ENCODE measurements at places on chromosomes 12 and 14. TPM values are rescaled to one million over a fixed set of nuclear protein-coding genes. Genes with fewer than 3 reads are reported as not detected.

Gene PRKD1
- total RNA-seq, result 8.2 TPM

Gene CMKLR1
- total RNA-seq, result 0.03 TPM

Gene HOXC4
- 22.7 TPM for total RNA-seq

Gene ART4
- total RNA-seq, result not detected

Gene PROX2
- total RNA-seq, result not detected

Gene TMEM263
- 35.0 TPM for total RNA-seq

Gene KRT85
- total RNA-seq, result not detected

Gene CYP46A1
- 0.36 TPM for total RNA-seq

DNA sequence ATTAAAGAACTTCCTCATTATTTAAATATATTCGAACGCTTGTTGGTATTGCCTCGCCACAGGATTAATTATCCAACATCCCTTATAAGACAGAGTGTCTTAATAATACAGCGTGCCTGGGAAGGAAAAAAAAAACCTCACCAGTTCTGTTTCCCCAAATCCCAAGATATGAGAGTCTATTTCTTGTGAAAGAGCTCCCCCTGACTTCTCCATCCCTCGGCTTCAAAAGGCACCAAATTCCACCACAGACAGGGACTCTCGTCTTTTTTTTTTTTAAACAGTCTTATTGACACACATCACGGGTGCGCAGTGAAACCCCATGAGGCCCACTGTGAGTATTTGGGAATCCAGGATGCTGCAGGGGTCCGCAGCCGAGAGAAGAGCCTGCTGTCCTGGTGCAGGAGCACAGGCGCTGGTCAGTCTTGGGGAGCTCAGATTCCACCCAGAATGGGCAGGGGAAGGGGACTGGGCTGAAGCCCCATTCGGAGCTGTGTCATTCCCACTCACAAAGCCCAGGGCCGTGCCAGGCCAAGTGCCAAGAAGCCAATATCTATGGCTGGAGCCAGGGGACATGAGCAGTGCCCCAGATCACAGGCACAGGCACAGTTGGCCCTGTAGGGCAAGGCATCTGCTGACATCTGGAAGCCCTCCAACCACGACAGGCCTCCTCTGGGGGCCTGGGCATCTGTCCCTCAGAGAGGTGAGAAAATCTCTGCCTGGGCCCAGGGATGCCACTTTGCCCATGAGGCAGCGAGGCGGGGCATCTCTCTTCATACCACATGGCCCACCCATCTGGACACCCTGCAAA, 71.9 kb downstream of the BCL11B start:
- no peak for DNase-seq

GRCh38 chr12:32906399-32907165, 10.0 kb upstream of the PKP2 start:
- DNase-seq, result no peak

DNA sequence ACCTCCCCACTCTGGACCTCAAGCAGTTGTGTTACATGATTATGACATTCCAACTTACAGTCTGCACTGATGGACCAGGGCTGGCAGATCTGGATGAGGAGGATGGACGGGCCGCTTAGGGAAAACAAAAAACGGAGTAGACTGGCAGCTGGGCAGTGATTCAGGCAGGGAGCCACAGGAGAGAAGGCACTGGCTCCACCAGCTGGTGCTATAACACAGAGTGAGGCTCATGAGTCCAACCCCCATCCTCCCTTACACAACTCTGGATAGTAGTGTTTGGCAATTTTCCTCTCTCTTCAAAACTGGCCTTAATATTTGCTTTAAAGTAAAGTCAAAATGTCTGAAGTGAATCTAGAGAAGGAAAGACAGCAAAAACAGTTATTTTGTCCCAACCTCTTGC, 9.7 kb upstream of the RIC8B start:
- no peak for DNase-seq

DNA sequence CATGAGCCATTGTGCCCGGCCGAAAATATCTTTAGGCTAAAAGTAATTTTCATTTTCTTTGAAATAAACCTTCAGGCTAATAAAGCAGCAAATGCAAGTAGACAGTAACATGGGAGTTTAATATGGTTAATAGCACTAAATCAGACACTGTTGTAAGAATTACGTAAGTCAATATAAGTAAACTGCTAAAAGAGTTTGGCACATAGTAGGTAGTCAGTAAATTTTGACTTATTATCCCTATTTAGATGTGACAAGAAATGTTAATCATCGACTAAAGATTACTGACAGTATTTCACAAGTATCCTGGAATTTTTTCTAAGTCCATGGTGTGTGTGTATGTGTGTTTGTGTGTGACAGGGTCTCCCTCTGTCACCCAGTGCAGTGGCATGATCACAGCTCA, 3.9 kb downstream of the PPP4R3A start:
- no peak for DNase-seq

DNA sequence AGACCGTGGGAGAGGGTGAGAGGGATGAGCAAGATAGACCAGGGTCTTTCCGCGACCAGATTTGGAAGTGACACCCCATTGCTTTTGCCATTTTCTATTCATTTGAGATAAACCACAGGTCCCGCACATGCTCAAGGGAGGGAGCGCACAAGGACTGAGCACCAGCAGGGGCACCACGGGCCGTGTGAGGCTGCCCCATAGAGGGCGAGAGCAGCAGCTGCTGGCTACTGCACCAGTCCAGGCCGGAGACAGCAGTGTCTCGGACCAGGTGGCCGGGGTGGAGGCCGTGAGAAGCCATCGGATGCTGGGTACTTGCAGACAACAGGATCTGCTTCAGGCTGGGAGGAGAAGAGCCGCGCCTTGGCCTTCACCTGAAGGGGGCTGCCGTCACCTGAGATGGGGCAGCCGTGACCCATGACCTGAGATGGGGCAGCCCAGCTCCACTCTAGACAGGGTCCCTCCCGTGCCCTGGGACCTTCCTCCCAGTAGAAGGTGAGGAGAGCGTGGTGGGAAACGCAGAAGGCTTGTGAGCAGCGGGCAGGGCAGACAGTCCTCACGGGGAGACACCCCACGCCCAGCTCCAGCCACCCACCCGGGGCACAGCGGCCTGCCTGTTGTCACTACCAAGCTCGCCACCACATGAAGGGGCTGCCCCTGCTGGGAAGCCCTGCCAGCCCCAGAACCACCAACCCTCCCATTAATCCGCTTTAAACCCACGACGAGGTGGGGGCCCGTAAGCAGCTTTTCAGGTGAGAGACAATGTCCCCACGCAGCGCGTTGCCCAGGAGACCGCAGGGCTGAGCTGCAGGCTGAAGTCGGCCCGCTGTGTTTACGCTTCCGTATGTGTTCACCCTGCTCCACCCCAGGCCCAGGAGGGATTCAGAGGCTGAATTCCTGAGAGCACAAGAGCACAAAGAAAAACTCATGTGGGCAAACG, 61.7 kb upstream of the FBRSL1 start:
- no peak for DNase-seq

DNA sequence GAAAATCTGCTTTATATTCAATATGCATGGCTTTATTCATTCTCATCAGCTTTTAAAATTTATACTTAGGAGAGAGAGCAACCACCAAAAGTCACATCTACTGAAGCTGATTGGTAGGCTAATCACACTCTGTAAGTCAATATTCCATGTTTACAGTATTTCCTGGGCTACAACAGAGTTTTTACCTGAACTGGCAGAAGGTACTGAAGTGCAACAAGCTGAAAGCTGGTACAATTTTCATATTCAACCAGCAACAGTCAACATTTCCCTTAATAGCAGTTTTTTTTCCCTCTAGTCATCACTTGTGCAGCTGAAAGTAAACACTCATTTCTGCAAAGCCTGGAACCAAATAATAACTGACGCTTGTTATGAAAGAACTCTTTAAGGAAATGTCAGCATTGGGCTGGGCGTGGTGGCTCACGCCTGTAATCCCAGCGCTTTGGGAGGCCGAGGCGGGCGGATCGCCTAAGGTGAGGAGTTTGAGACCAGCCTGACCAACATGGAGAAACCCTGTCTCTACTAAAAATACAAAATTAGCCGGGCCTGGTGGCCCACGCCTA, 12.9 kb downstream of the BRAP start:
- DNase-seq, result no peak

- DNase-seq, result no peak
These were observed 40.9 kb upstream of the FZD10 start for GRCh38 chr12:130121226-130122000.

DNA sequence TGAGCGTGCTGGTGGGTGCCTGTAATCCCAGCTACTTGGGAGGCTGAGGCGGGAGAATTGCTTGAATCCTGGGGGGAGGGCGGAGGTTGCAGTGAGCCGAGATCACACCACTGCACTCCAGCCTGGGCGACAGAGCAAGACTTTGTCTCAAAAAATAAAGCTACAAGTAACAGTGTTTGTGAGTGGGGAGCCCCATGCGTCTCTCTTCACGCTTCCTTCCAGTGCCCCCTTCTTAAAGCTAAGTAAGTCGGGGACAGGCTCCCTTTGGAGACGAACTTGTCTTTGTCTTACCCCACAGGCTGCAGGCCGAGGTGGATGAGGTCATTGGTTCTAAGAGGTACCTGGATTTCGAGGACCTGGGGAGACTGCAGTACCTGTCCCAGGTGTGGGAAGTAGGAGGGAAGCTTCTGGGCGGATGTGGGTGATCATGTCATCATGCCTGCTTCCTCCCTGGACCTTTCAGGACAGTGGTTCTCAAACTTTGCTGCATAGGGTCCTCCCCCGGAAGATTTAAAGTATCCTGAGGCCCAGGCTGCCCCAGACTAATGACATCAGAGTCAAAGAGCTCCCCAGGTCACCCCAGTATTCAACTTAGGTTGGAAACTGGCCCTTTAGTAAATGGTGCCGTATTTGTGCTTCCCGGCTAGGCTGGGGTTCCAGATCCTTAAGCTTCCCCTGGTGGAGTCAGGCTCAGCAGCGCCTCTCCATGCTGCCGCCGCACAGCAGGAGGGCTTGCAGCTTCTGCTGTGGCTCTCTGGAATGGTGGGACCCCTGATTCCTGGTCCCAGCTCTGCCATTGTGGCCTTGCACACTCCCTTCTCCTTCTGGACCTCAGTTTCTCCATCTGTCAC, 37.1 kb downstream of the CYP46A1 start:
- DNase-seq, result no peak

DNA sequence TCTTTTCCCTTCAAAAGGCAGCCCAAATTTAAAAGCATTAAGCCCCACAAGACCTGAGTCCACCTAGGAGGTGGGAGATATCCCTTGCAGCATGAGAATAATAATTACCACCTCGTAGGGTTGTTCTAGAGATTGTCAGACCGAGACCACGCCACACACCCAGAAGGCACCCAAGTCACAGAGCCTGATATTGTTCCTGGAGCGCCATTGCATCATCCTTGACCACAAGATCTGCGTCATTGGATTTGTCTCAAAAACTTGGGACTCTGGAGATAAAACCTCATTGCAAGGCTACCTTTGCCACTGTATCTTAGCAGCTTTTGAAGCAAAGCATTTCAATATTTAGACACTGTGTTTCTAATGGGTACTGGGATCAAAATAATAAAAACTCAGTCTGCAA, 29.4 kb upstream of the PPP2R5C start:
- DNase-seq, result no peak

GRCh38 chr14:105292826-105293711, 7.7 kb downstream of the BRF1 start:
- DNase-seq, result no peak

DNA sequence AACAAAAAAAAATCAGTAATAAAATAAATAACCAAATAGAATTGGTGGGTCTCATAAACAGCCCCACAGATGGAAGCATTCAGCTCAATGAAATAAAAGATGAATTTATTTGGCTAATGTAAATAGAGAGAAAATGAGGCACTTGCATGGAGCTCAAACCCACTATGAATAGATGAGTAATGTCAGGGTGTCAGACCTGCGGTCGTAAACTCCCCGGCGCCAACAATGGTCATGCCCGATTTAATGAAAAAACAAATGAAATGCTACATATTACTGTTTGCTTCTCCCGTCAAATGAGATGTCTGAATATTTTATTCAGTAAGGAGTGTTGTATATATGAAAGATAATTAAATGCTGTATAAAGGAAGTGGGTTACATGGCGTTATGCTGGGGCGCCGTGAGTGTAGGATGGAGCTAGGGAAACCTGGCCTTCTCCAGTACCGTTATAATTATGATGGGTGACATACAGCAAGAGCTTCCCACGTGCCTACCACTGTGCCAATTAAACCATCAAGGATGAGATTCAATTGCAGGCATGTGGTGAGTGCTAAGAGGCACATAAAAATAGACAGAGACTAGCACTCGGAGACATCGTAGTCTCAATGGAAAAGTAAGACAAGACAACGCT, 648.1 kb downstream of the BCL11B start:
- DNase-seq, result no peak

DNA sequence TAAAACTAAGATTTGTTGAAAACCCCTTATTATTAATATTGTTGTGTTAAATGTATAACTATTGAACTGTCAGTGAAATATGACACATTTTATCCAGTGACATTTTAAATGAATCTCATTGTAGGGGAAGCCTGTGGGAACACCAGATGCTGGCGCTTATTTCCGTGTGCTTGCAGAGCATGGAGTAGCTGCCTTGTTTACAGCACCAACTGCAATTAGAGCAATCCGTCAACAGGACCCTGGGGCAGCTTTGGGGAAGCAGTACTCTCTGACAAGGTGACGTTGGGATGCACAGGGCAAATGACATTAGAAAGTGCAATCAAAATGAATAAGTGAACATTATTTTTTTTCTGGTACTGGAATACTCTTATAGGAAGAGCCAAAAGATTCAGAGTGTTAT, 96.8 kb downstream of the ACSS3 start:
- DNase-seq, result no peak

DNA sequence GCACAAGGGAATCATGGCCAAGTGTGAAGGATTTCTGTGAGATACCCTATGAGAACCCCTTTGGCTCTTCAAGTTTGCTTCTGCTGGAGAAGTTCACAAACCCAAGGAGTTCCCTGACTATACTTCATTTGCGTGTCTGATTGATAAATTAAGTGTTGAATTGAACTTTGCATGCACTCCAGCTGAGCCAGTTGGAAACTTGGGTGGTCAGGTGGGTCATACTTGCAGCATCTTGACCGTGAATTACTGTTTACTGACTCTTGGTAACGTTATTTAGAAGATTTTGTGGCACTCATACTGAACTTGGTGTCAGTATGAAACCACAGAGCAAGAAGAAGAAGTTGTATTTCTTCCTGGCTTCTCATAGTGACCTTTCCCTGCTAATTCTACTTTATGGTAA, 77.5 kb downstream of the TGFB3 start:
- no peak for DNase-seq

DNA sequence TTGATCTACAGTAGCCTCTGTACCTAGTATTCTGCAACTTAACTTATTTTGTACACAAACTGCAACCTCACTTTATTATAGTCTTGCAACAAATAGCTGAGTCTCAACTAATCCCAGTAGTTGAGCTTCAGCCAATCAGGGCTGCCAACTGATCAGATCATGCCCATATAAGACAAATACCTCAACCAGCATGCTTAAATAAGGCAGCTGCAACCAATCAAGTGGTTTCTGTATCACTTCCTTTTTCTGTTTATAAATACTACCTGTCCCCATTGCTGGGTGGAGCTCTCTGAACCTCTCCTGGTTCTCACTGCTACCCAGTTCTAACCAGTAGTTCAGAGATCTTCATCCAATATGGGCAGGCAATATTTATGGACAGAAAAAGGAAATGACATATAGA, 248.5 kb upstream of the FBXO33 start:
- DNase-seq, result no peak

DNA sequence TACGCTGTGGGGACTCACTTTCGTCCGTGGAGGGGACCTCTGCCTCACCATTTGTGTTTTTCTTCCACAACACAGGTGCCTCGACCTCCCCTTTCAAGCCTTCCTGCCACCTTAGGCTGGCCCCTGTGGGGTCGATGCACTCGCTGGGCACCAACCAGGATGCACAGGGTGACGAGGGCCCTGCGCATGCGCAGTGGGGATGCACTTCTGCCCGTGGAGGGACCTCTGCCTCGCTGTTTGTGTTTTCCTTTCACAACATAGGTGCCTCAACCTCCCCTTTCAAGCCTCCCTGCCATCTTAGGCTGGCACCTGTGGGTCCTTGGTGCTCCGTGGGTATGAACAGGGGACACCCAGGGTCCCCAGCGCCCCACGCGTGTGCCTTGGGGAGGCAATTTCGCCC, 356.8 kb downstream of the ALG10 start:
- no peak for DNase-seq

Measured in Panc1 (cell line).